ENCODE measurements at places on chromosomes 3 and 15.

DNA sequence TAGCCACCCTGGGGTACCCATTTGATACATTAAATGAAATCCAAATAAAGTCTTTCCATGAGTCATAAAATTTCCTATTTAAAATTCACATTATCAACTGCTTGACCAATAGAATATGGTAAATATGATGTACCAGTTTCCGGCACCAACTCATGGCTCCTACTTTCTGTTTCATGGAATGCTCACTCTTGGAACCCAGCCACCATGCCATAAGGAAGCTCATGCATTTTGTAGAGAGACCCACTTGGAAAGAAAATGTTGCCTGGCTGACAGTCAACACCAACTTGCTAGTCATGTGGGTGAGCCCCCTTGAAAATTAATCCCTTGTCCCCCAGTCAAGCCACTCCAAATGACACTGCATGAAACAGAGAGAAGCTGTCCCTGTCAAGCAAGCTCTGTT is 57.2 kb downstream of the WWTR1 start:
- no peak for DNase-seq

- no peak for DNase-seq
Observed at GRCh38 chr3:138513090-138513843, 78.9 kb downstream of the ESYT3 start.

DNA sequence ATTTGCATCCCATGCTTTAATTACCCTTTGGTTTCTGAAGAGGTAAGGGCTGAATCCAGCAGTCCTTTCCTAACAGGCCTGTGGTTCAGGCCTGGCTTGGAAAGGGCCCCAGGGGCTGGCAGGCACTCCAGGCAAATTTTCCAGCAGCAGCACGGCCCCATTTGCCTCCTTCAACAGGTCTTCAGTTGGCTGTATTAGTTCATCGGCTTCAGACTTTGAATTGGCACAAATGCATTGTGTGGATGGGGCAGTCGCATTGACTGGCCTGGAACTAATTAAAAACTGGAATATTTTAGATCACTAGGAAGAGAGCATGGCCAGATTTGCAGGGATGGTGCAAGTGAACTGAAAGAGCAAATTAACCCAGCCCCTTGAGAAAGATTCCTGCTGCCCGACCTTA is 207.8 kb upstream of the MCTP2 start:
- no peak for DNase-seq

DNA sequence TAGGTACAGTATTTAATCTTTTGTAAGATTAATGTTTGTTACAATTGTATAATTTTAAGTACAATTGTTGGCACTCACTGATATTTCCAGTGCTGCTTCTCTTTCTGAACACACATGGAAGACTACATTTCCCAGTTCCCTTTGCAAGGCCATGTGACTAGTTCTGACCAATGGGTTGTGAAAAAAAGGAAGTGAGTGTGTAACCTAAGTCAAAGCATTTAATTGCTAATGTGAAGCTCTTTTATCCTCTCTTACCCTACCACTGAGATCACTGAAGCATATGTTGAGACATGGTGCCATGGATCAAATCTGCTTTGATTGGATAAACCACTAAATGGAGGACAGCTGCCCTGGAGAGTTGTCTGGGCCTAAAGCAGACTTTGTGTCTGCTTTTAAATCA is 83.9 kb upstream of the PLXND1 start:
- no peak for DNase-seq

DNA sequence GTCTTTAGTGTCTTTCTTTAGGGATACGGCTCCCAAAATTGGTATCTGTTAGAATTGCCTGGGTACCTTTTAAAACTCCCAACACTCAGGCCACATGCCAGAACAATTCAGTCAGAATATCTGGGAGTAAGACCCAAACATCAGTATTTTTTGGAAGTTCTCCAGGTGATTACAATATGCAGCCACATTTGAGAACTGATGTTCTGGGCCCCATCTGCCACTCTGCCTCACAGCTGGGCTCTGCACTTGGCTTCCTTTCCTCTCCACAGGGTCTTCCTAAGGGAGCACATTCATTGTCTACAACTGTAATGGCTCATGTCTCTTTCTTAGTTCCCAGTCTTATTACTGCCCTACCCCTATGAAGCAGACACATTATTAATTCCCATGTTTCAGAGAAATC is 394.5 kb downstream of the MFSD1 start:
- no peak for DNase-seq

- DNase-seq, result no peak
Observed at GRCh38 chr3:147887797-147888196, 478.6 kb downstream of the ZIC1 start.

- DNase-seq, result no peak
Observed at GRCh38 chr15:63371297-63371918, 10.2 kb downstream of the CA12 start.

DNA sequence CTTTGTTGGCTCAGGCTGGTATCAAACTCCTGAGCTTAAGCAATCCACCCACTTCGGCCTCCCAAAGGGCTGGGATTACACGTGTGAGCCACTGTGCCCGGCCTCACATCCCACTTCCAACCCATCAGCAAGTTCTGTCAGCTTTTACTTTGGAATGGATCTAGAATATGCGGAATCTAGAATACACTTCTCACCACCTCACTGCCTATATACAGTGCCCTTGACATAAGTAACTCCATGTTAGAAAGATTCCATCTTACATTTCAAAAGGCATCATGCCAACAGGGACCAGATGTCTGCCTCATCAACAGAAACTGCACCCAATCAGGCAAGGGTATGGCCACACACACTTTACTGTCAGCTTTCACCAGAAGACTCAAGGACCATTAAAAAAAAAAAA is 9.9 kb upstream of the RBSN start:
- no peak for DNase-seq

DNA sequence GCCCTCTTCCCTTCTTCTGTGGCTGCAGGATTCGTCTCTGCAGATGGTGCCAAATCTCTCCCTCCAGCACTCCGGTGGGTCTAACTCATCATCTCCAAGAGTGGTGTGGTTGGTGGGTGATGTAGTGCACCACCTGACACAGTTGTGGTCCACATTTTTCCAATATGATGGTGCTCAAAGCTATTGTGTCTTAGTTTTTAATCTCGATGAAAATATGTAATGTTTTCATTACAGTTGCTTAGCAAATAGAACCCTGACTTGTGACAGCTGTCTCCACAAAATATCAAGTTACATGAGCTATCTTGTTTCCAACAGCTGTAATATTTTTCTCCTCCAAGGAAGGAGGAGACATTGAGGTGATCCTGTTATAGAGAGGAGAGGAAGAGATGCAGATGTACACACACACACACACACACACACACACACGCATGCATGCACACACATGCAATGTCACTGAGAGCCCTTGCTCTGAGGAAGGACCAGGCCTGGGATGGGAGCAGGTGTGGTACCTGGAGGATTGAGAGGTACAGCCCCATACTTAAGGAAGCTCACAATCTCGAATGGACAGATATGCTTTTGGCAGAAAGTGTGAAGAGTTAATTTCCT is 15.7 kb upstream of the ESYT3 start:
- DNase-seq, result no peak

- DNase-seq, result no peak
Observed at GRCh38 chr3:30632065-30632464, 25.7 kb downstream of the TGFBR2 start.

- no peak for DNase-seq
Observed at GRCh38 chr3:187271582-187271981, 20.0 kb downstream of the MASP1 start.

- DNase-seq, result no peak
Observed at GRCh38 chr15:75104804-75105557, 81.6 kb downstream of the PPCDC start.

DNA sequence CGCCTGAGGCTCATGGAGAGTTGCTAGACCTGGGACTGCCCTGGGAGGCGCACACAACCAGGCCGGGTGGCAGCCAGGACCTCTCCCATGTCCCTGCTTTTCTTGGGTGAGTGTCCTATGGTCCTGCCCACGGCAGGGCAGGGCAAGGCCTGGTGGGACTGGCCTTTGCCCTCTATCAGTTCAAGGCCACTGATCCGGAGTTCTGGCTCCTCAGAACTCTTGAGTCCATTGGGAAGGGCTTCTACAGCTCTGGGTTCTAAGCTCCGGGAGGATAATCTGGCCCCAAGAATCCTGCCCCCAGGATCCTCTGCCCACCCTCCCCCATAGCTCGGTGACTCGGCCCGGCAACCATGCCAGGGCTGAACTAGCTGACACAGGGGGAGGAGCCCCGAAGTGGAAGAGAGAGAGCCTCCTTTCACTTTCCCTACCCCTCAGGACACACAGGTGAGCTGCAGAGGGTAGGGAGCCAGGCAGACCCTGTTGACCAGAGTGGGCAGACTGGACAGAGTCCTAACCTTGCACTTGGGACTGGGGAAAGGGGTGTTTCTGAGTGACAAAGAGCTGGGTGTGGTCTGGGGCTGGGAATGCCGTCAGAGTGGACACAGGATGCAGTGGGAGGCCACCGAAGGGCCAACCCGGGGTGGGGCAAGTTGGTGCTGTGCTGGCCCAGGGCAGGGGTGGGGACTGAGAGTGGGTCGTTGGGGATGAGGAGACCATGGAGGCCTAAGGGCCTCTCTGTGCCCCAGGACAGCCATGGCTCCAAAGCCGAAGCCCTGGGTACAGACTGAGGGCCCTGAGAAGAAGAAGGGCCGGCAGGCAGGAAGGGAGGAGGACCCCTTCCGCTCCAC is 664 bp downstream of the PARP3 start:
- DNase-seq, result peak; percentile 89

DNA sequence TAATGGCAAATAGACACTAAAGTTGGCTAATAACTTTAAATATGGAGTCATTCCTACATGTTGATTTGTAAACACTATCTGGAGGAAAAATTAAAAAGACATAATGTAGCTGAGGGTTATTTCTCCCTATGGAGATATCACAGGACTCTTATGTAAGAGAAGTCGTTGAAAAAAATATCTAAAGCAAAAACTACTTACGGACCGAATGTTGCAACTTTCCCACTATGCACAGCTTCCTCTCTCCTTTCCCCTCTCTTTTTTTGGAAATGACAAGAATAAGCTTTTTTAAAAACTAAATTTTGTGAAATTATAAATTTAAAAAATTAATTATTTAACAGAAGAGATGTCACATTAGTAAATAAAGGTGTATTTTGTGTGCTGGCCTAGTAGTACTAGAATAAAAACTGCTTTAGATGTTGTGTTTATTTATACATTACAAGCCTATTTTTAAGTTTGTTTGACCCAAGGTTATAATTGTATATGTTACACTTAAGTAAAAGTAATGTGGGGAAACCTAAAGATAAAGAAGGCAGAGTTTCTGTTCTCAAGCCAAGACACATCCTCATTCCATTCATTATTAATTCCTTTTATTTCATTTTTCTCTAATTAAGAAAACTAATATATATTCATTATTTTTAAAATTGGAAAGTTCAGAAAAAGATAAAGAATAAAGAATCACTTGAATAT is 20.7 kb upstream of the PPARG start:
- no peak for DNase-seq

GRCh38 chr15:23072633-23073032 is 33.3 kb upstream of the TUBGCP5 start:
- DNase-seq, result no peak

DNA sequence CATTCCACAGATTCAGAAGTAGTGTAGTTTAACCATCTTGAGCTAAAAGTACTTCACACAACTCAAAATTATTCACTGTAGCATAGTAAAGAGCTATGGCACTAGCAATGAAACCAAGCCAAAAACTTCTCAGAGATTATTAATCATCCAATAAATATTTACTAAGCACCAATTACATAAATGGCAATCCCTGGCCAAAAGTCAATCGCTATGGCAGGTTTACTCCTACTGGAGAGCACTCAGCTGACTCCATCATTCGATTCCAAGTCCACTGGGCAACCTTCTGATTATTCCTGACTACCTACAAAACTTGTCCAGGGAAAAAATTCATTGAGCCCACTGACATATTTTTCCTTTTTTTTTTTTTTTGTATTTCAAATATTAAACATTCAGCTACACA is 23.9 kb downstream of the ATP13A3 start:
- DNase-seq, result no peak

DNA sequence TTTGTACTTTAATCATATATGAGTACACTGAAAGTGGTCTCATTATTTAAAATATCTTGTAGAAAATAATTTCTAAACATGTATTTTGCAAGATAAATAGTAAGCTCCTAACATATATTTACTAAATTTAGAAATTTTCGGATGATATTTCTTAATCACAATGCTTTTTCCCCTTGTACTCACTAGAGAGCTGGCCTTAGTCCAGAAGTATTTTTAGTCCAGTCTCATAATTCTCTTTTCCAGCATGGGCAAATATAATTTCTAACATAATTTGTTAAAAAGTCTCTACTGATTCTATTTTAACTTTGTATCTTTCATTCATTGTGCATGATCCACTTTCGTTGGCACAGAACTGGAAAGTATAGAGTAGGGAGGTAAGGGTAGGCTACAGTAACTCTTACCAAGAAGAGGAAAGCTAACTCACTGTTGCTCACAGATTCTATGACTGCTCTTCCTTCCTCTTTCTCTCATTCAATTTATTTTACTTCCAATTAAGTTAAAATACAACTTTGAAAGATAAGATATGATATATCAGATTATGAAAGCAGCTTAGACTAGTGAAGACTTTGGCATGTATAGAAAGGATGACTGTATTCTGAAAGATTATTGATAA is 39.3 kb downstream of the FGF7 start:
- DNase-seq, result no peak

GRCh38 chr3:30548600-30548999 is 57.8 kb upstream of the TGFBR2 start:
- DNase-seq, result no peak

DNA sequence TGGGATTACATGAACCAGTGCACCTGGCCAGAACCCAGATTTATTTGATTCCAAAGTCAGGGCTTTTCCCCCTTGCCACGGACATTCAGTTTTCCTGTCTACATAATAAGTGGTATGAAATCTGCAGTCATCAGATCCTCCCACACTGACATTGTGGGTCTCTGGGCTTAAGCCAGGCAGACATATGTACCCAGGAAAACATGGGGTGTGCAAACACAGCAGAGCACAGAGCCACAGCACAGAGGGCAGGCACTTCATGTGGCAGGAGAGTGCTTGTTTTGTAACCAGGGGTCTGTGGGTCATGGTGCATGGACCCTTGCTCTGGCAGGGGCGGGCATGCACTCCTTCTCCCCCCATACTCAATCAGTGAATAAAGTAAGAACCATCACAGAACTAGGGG is 6.1 kb upstream of the ABTB1 start:
- peak; percentile 49 for DNase-seq

DNA sequence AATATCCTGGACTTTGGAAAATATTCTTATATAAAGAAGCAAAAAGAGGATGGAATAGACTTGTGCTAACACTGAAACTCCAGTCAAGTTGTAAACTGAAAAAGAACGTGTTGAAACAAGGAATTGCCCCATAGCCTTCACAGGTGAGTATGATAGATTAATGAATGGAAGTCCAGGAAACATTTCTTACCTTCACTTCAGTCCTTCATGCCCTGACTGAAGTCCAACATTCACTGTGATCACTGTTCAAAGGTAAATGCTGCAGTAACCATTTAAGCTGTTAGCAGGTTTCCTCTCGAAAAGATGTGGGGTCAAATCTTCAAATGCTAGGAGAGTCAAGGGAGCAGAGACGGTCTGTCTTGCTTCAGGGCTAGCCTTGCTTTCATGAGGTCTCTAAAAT is 46.1 kb downstream of the SLC30A4 start:
- no peak for DNase-seq
